ENCODE measurements at places on chromosomes 6 and 20. TPM values are rescaled to one million over a fixed set of nuclear protein-coding genes. Genes with fewer than 3 reads are reported as not detected.

DNA sequence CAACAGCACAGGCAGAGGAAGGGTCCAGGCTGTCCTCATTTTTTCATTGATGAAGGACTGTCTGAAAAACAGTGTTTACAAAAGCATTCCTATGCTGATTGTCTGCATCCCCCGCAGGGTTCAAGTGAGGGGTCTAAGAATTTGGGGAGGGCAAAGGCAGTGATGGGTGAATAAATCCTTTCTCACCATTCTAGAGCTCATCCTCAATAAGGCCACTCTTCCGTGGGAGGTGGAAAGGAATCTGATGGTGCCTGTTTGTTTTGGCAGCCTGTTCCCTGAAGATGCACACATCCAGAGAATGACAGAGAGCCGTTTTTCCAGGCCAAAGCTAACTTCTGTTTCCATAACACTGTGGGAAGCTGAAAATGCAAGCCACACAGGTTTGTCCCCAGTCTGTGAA lies 164.5 kb downstream of the MOXD1 start:
- no peak for ATAC-seq

The SLC22A7 gene
- not detected for total RNA-seq

DNA sequence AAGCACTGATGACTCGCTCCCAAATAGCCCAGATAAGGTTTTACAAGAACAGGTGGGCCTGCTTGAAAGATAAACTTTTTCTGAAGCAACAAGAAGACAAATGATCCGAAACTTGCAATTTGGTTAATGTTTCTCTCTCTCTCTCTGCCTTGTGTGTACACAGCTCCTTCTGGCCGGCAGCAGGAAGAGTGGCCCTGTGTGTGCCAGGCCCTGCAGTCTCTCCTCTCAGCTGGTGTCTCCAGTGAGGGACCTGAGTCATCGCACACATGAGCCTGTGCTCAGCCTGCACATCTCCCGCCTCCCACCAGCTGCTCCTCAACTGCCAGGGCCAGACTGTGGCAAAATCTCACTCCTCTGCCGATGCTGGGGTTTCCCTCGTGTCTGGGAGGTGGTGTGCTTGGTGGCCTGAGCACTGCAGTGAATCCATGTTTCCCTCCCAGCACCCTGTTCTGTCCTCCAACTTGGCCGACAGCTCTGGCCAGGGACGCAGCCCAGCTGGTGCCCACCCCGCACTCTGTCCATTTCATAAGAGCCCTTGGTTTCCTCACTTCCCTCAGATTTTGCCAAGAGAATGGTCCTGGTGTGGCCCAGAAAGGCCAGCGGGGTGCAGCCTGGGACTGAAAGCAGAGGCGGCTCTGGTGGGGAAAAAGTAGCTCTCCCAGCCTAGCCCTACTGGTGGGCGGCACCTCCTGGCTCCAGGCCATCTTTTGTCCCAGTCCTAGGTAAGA lies 49.4 kb downstream of the ERMARD start:
- peak; percentile 72 for ATAC-seq

The KCNK15 gene
- 1.0 TPM for total RNA-seq

The ERVFRD-1 gene
- not detected for total RNA-seq

- no peak for ATAC-seq
Observed at GRCh38 chr20:48544402-48545339, 283.1 kb downstream of the PREX1 start.

The DEFB128 gene
- total RNA-seq = not detected

The ZBTB24 gene
- total RNA-seq = 4.9 TPM

GRCh38 chr20:14449323-14449722 lies 111.9 kb upstream of the FLRT3 start:
- ATAC-seq = peak; percentile 72

GRCh38 chr20:51543422-51543788 lies 886 bp upstream of the NFATC2 start:
- no peak for ATAC-seq

The SIRPD gene
- not detected for total RNA-seq

The DZANK1 gene
- 1.5 TPM for total RNA-seq

The STK4 gene
- total RNA-seq = 15.8 TPM

DNA sequence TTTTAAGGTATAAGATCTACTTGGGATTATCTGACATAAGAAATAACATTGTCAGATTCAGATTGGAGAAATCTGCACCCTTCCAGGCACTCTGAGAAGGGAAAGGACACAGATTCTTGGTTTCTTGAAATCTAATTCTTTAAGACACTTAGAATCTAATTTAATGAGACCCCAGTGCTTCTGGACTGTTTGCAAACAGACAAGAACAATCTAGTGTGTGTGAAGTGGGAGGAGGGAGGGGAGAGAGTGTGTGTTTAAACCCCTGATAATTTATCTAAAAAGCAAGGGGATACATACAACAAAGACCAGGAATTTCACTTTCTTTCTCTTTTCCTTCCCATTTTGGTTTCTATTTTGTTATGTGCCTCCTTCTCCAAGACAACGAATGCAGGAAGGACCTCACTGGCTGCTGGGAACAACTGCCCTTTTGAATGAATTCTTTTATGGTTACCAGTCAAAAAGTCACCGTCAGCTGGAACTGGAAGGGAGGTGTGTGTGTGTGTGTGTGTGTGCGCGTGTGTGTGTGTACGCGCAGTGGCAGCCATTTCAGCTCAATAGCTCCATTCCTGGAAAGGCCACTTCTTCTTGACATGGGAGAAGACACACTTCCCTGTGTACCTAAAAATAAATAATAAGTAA lies 129.4 kb downstream of the BCAS1 start:
- no peak for ATAC-seq

GRCh38 chr6:162074641-162075275 lies 652.8 kb downstream of the PRKN start:
- ATAC-seq = no peak

- no peak for ATAC-seq
Observed at GRCh38 chr20:15185322-15185721, 847.9 kb upstream of the FLRT3 start.

DNA sequence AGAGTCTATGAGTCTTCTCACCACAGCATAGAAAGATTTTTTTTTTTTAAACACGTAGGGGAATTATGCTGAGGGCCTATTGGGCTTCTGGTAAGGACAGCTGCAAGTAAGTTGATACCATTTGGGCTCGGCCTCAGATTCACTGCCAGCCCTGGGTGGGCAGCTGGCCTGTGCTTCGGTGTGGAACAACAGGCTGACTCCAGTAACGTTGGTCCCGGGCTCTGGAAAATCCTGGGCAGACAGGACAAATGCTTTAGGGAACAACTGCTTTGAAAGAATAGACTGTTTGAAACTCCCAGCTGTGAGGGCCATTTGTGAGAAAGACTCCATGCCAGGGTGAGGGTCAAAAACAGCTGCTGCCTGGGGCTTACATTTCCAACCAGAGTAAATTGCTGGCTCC lies 366.5 kb downstream of the QKI start:
- ATAC-seq = peak; percentile 48

The LAMP5 gene
- not detected for total RNA-seq

The PRR18 gene
- total RNA-seq = 0.04 TPM

The HLA-DOA gene
- 1.4 TPM for total RNA-seq

- no peak for ATAC-seq
Observed at GRCh38 chr20:23399568-23400241, 21.6 kb downstream of the NAPB start.

DNA sequence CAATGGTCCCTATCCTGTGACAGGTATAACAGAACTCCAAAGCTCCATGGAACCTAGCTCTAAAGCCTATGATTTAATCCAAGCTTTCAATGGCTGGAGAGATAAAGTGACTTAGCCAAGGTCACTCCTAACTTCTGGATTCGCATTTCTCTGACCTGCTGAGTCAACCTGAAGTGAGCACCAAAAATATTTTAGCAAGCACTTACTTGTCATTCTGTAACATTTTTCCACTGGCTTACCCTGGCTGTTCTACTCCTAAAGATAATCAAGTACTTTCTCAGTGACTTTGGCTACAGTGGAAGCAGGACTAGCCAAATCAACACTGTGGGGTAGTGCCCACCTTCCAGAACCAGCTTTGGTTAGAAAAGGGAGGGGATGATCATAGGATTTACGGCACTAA lies 188.3 kb downstream of the OGFRL1 start:
- ATAC-seq = no peak

DNA sequence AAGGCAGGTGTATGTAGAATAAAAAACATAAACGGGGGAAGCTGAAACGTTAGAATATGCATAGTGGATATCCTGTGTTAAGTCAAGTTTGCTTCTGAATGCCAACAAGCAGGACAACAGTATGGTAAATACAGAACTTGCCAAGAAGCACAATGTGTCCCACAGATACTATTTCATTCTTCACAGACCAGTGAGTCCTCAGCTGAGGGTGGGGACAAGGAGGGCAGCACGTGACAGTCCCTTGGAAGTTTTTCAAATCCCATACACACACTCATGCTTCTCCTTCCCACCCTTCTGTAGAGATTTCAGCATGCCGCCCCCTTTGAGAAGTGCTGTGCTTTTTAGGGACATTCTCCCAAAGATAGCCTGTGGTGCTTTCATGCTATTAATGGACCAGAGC lies 268.5 kb upstream of the ECI2 start:
- ATAC-seq = no peak

The TRIM31 gene
- 0.20 TPM for total RNA-seq

The B3GAT2 gene
- not detected for total RNA-seq

- ATAC-seq = no peak
Observed at GRCh38 chr20:23995905-23996666, 7.5 kb upstream of the GGTLC1 start.

DNA sequence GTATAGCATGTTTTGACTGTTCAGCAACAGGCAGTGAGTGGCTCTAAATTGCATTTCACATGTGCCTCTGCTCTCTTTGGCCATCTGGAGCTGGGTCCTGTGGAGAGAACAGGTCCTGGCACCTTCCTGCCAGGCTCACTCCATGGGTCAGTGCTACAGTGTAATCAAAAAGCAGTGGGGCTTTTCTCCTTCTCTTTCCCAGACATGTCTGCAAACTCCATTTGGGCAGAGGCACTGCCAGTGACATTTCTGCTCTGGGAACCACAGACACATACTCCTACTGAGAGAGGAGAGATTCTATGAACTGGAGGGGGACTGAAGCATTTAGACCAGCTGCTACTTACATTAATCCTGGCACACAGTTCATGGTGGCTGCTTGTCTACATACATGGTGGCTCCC lies 68.3 kb upstream of the TRAF3IP2 start:
- ATAC-seq = no peak

GRCh38 chr6:29727637-29728036 lies 4.4 kb downstream of the HLA-F start:
- ATAC-seq = no peak

DNA sequence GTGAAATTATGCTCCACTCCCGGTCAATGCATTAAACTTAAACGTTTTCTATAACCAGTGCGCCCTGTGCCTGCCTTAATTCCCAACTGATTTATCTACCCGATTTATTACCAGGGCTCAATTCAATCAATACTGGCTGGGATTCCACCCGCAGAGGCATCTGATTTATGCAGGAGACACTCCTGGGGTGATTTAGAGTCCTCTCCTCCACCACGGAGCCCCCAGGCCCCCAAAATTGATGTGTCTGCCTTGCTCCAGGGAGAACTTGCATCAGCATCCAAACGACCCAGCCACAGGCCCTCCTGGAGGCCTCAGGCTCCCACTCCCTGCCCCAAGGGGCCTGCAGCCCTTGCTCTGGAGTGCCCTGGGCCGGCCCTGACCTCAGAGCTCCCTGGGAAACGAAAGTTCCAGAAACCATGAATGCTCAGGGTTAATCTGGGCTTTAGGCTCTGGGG lies 29.5 kb downstream of the ANKRD60 start:
- ATAC-seq = no peak

DNA sequence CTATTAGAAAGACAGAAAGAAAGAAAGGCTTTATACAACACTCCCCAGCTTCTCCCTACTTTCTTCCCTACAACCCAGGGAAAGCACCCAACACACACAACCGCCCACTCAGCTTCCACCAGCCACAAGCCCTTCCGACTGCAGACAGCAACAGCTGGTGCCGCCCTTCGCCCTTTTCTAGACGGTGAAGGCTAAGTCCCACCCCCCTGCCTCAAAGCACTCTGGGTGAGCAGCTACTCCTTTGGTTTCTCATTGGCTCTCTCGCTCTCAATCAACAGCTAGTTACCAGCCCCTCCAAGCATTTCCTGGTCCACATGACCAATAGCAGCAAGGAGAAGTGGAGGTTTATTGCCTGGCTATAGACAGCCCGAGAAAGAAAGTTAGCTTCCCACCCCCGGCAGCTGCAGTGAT lies 230.1 kb upstream of the MOCS1 start:
- no peak for ATAC-seq

- ATAC-seq = no peak
Observed at GRCh38 chr20:49961413-49961812, 21.4 kb upstream of the SNAI1 start.

GRCh38 chr20:51417250-51418136 lies 125.0 kb downstream of the NFATC2 start:
- ATAC-seq = no peak

DNA sequence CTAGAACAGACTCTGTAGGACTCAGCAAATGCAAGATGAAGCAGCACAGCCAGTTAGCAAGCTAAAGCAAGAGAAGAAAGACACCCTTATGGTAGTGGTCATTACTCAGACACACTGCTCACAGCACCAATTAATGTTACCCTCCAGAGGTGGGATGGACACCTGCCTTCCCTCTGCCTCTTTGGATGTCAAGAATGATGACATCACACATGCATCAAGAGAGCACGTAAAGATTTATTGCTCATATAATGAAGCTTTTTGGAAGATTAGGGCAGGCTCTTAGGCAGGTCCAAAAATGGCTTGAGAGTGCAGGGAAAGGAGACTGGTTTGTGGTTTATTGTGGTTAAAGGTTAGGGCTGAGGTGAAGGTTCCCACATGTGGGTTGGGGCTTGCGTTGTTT lies 137.0 kb downstream of the PRDM13 start:
- no peak for ATAC-seq

DNA sequence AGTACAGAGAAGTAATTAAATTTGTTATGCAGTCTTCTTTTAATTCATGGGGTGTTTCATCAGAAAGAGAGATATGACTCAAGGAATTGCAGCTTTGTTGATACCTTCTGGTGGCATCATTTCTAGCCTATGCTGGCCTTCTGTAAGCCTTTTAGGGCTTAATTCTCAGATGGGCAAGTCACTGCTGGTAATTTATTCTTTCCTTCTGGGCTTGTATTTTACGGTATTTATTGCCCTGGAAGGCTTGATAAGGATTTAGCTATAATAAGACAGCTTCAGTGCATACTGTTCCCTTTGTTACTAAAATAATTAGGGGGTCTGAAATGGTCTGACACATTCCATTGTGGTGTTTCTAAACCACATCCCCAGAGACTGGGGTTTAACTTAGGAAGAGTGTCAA lies 57.9 kb upstream of the EMILIN3 start:
- no peak for ATAC-seq

GRCh38 chr6:95991906-95992305 lies 23.9 kb upstream of the FUT9 start:
- ATAC-seq = no peak

DNA sequence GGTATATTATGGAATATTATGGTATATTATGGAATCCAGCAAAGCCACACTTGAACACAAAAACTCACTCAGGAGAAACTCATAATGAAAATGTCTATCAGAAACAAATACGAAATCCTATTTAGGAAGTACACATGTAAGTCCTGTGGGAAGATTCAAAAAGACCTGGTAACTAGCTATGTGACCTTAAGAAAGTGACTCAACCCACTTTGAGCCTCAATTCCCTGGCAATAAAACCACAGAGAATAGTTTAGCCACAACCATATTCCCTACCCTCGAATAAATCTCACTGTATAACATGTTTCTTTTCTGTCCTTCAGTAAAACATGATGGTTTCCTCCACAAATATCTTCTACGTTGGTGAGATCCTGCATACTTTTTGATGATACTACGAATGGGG lies 56.4 kb downstream of the ZMYND8 start:
- ATAC-seq = no peak

- no peak for ATAC-seq
Observed at GRCh38 chr6:51617751-51618150, 469.7 kb downstream of the PKHD1 start.

The ASF1A gene
- total RNA-seq = 17.9 TPM

GRCh38 chr6:126657561-126658175 lies 317.8 kb downstream of the CENPW start:
- peak; percentile 38 for ATAC-seq
